Umbilical cord (tissue), 2 donors: ENCODE measurements at places on chromosomes 3 and 15. TPM values are rescaled to one million over a fixed set of nuclear protein-coding genes. Genes with fewer than 3 reads are reported as not detected.

Gene SPINK8
- not detected for total RNA-seq

Gene NBEAL2
- total RNA-seq, result 21.2 TPM

GRCh38 chr3:156610154-156610553 lies 55.2 kb upstream of the SSR3 start:
- no peak for DNase-seq

- DNase-seq, result no peak
These were observed 400.9 kb downstream of the PLOD2 start for GRCh38 chr3:145760036-145760435.

DNA sequence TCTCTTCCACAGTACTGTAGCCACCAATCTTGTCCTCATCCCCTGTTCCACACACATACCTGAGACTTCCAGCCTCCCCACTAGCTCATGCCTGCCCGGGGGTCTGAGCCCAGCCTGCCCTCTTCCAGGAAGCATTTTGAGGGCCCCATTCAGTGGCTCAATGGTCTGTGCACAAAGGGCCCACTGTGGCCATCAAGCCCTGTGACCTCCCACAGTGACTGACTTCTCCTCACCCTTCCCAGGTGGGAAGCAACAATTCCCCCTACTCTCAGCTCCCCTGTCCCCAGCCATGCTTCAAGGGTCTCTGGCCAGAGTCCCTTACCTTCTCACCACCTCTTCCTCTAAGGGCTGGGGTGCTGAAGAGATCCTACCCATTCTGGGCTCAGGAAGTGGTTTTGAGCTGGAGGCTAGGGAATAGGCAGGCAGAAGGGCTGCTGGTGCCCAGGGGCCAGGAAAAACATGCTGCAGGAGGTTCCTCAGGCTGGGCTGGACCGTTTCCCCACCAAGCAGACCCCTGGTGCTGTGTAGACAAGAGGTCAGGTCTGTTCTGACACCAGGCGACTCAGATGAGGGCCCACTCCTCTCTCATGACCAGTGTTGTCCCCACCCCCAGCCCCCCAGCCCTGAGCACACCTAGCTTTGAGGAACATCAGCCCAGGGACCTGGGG lies 3.0 kb upstream of the KLF15 start:
- DNase-seq, result no peak

- no peak for DNase-seq
These were observed 8.3 kb upstream of the UBE2E1 start for GRCh38 chr3:23797491-23797890.

DNA sequence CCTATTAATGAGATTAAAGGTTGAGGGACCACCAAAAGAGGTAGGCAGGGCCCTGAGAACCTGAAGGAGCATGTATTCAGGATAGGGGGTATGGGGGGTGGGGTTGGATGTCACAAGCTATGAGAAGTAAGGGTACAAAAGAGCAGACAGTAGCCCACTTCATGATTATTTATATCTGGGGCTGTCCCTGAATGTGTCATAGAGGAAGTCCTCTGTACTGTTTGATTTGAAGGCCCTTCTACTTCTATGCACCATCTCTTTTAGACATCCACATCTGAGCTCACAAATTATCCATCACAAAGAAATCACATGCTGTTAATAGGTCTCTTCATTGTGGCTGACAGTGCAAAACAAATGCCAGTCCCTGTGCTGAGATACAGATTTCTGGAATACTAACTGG lies 68.6 kb downstream of the FHIT start:
- no peak for DNase-seq

Gene SLC28A1
- total RNA-seq, result 0.72 TPM

GRCh38 chr3:58661836-58662420 lies 4.6 kb downstream of the FAM3D start:
- no peak for DNase-seq

DNA sequence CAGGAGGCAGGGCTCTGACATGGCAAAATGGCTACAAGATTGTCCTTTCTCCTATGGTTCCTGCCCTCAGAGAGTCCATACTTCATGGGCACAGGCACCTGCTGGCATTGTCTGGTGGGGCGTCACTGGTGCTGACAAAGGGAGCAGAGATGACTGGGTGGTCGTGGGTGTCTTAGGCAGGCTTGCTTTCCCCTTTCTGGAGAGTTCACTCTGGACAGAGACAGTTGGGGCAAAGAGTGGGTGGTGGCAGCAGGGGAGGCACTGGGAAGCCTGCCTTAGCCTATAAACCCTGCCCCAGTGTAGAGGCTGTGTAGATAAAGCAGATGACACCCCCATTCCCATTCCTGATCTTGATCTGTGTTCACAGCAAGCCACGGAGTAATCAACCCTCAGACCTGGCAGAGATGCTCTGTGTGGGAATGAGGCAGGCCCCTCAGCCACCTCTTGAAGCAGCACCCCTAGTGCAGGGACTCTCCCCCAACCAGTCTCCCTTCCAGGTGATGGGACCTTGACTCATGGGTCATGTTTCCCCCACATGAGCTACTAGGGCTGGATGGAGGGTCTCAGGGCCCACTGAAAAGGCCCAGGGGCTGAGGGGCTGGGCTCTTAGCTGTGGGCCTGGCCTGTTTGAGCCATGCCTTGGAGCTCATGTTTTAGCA lies 20.7 kb upstream of the DOCK3 start:
- no peak for DNase-seq

DNA sequence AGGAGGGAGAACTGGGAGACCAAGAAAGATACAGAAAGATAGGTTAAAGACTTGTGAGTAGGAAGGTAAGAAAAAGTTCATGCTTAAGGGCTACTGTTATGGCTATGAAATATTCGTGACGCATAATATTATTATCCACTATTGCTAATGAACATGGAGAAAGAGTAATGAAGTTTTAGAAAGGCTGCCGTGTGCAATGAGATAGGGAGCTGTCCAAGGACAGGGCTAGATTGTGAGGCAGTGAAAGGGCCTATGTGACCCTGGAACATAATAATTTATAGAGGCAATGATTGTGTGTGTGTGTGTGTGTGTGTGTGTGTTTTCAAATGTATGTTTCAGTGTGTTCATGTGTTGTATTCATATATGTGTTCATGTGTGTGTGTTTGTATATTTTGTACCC lies 27.7 kb downstream of the MBNL1 start:
- DNase-seq, result no peak

GRCh38 chr3:195537995-195538394 lies 5.1 kb downstream of the PPP1R2 start:
- no peak for DNase-seq

DNA sequence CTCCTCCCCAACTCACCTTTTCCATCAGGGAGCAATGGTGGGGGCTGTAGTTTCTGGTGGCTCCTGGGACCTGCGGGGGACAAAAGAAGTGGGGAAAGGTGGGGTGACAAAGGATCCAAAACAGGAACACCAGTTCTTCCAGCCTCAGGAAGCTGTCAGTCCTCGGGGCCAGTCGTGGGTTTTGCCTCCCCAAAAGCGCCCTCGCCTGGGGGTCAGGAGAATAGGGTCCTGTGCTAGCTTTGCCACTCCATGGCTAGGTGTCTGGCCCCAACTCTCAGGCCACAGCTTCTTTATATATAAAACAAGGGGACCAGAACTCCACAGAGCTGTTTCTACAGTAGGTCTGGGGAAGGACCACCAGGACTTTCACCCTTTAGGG lies 4.0 kb downstream of the CCDC9B start:
- no peak for DNase-seq

Gene FBN1
- 1,693 TPM for total RNA-seq

Gene FBXW12
- total RNA-seq, result 6.0 TPM

DNA sequence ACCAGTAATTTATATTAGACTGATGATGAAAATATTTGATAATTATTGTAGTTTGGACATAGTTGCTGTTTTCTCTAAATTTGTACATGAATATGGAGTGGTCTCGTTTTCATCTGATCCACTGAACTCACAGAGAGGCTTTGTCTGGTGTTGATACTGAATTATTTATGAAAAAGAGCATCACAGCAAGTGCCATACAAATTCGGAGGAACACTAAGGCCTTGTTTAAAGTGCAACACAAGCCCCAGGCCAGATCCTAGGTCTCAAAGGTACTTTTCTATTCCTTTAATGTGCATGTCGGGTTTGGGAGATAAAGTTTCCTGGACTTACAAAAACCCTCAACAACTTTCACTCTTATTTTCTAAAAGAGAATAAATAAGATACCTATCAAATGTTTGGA lies 796.8 kb upstream of the EPHA6 start:
- no peak for DNase-seq

DNA sequence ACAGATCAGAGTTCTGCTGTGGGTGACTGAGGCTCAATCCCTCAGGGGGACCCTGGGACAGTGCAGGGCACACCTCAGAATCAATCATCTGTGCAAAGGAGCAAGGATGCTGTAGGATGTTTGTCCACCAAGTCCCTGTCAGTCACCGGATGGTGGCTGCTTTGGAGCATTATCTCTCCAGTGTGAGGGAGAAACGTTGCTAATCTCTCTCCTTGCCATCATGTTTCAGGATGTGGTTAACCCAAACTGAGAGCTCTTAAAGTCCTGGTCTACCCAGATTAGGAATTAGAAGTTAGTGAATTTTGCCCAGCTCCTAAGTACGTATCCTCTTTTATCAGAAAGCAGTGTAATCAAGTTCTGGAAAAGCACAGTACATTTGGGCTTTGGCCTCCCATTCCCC lies 26.2 kb upstream of the LRRC3B start:
- no peak for DNase-seq

DNA sequence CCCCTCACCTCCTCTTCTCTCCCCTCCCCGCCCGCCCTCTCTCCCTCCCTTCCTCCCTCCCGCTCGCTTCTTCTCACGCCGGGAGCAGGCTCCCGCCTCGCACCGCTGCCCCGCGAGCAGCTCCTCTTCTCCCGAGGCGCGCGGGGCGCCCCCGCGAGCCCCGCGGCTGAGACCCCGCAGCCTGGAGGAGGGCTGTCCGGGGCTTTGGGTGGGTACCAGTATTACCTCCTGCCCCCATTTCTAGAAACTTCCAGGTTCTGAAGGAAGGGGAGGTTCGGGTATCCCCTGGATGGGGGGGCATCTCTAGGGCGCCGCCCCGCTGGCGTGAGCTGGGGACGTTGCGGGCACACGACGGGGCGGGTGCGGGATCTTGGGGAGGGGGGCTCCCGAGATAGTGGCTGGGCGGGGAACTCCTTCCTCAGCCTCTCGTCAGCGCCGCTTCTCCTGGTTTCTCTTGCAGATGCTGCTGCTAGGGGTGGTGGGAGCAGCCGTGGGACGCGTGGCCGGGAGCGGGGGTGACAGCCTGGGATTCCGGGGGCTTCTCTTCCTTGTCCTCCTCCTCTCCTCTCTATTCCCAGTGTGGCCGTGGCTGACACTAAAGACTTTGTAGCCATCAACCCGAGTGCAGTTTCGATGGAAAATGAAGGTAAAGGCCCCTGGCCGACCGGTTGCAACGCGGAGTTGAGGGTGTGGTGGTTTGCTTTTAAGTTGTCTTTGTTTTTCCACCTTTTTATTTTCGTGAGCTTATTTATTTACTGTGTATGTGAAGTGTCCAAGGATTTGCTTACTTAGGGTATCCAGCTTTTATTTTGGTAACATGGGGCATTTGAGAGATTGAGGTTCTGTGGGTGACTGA lies 474 bp downstream of the ATP2C1 start:
- peak; percentile 36 for DNase-seq

GRCh38 chr3:68436619-68437401 lies 495.5 kb downstream of the TAFA4 start:
- DNase-seq, result peak; percentile 26

Gene ABHD2
- 54.7 TPM for total RNA-seq

- no peak for DNase-seq
These were observed 196.3 kb upstream of the ALCAM start for GRCh38 chr3:105170423-105170822.

GRCh38 chr15:77974098-77974414 lies 103.5 kb downstream of the TBC1D2B start:
- DNase-seq, result peak; percentile 46

DNA sequence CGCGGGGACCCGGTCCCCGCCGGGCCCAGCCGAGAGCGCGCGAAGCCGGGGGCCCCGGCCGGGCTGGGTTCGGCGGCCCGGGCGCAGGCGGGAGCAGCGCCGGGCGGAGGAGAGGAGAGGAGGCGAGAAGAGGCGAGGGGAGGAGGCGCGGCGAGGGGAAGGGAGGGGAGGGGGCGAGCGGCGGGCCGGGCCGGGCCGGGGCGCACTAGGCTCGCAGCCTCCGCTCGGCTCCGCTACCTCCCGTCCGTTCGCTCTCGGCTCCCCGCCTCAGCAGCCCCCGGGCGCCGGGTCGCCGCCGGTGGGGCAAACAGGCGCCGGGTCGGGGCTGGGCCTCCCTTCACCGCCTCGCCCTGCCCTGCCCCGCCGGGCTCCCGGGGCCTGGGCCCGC lies 351 bp downstream of the INSYN1 start:
- DNase-seq, result no peak

Gene CFAP44
- 10.1 TPM for total RNA-seq

Gene SLC7A14
- 9.6 TPM for total RNA-seq

Gene CSTA
- 38.0 TPM for total RNA-seq

DNA sequence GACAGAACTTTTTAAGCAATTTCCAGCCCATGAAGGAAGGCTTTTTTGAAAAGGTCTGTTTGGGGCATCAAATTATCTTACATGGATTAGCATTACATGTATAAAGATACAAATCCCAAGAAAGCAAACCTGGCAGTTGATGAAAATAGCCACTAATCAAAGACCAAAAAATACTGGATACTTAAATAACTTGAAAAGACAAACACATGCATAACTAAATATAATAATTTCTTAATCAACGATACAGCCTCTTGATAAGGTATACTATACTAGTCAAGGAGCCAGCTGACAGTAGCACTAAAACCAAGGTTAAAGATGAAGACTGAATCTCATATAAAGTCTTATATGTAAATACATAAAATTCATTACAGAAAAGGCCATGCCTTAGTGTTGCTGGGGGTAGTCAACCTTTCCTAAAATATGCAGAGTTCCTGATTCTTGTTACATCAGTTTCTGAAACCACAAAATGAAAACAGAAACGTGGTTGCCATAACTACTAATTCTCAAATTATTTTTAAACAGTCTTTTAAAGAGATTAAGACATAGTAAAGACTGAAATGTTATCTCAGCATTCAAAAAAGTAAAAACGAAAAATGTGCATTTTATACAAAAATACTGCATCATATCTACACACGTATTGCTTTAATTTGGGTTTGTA lies 2.0 kb downstream of the ANKRD28 start:
- DNase-seq, result no peak
